ENCODE measurements at places on chromosomes 12 and 14.

- DNase-seq, result peak; percentile 66
Observed at GRCh38 chr12:53344824-53345485, 8.8 kb upstream of the SP7 start.

- no peak for DNase-seq
Observed at GRCh38 chr12:129127211-129127610, 273.9 kb downstream of the GLT1D1 start.

DNA sequence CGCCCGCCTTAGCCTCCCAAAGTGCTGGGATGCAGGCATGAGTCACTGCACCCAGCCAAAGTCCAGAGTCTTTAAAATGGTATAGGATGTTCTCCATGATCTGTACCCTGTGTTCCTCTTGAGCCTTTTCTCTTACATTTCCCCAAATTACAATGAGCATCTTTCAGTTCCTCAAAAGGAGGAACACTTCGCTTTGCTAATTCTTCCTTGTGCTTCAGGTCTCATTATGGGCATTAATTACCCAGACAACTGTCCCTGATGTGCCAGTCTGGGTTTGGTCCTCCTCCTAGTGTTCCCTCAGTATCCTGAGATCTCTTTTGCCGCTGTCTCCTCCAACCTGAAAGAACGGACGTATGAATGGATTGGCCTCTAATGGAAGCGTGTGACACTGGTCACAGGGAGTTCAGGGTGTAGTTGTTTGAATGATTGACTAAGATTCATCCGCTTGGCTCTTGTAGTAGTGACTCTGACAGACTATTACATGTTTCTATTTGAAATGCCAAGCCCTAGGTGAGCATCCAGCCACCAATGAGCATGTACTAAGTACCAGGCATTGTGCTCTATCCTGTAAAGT lies 8.2 kb downstream of the PRKCH start:
- DNase-seq, result no peak

- no peak for DNase-seq
Observed at GRCh38 chr14:20820063-20820904, 17.6 kb upstream of the RNASE1 start.
